Fibroblast of skin of left quadriceps (primary cell): ENCODE measurements at places on chromosomes 2 and 18.
A peak's percentile ranks its signal among the peaks of the same experiment; 100 is the strongest.

DNA sequence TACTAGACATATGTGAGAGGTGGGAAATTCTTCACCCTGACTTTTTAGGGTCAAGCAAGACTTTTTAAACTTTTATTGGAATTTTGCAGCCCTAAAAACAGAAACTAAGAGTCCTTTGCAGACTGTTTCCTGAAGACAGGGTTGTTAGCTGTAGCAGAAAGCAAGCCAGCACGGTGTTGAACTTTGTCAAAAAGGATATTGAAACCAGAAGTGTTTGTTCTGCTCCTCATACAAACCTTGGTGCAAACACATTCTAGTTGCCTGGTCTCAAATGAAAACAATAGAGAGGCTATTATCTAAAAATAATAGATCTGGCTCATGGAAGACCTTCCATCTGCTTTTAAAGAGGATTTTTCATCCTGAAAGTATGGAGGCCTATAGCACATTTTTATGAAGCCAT is 65.8 kb upstream of the IGFBP5 start:
- DNase-seq: no peak

DNA sequence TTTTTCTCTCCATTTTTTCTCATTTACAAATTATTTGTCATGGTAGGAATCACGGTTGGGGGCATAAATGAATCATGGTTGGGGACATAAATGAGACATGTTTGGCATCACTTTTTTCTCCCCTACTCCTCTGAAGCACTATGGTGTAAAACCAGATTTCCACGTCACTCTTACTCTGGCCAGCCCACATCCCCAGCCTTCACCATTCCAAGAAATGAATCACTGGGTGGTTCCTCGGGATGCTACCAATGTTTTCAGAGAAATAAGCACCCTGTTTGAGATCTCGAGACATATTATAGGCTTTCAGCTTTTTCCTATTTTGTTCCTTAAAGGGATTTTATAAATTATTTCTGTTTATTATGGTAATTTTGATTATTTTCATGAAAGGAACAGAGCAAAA is 155.0 kb upstream of the SLC8A1 start:
- no peak for DNase-seq

DNA sequence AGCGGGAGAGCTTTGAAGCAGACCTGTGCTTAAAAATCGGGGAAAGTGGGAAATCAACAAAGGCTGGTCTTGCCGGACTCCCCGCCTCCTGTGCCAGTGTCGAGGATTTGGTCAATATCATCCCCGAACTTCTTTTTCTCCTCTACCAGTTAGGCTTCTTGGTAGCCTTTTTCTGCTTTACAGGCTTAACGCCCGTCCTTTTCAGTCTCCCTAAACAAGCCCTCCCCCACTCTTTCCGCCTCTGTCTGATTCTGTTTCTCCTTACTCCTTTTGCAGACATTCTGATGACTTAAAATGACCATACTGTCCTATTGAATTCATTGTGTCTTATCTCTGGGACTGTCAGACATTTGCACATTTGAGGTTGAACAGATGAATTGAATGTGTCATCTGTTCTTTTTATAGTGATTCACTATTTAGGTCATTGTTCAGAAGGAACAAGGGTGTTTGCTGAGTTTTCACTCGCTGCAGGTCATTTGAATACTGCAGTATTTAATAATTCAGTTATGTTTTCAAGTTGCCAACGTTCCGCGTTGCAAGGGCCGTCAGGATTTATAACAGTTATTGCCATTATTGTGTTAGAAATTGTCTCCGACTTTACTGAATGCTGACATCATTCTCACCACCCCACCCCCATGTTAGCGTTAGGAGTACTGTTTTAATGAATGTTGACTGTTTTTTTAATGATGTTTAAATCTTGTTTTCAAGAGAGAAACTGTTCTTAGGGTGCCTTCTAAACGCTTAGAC is 1.1 kb downstream of the ITGAV start:
- no peak for DNase-seq

- DNase-seq: peak; percentile 93
These were observed 143.2 kb upstream of the SETBP1 start for GRCh38 chr18:44537526-44537925.

DNA sequence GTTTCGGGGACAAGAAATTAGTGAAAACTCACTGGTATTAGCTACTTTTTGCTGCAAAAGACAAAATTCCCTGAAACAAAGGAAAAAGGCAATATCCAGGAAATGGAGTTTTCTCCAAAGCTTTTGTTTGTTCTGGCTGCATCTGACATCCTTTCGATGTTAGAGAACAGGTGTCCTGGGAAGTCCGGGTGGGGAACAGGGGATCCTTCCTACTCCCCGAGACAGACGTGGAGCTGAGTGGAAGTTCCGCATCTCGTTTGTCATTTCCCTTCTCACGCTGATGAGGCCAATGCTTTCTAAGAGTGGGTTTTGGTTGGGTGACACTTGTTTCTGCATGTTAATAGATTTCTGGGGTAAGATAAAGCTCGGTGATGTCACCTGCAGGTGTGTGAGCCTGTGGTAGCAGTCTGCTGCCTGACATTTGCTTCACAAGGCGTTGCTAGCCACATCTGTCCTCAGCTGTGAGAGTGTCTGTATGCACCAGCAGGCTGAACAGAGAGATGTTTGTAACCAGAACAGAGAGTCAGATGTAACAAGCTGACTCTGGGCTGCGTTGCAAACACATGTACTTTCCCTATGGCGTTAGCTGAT is 125.9 kb downstream of the ACOXL start:
- DNase-seq: no peak

DNA sequence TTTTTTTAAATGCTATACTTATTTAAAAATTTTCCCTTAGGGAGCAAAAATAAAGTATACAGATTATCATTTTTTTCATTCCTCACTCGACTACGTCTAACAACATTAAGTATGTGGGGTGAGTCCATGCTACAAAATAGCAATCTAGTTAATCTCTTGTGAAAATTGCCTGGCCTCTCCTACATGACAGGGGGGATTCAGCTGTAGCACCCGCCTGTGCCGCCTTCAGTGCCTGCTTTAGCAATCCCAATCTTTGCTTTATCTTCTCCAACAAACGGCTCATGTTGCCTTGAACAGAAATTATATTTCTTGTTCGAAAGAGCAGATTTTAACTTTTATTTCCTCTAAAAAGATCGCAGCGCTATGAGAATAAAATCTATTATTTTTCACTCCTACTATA is 2.4 kb upstream of the SOX11 start:
- DNase-seq: no peak

GRCh38 chr2:20450201-20450999 is 3.5 kb downstream of the RHOB start:
- DNase-seq: peak; percentile 76

GRCh38 chr2:73759285-73759764 is 20.6 kb downstream of the DUSP11 start:
- no peak for DNase-seq

- no peak for DNase-seq
These were observed 137.9 kb downstream of the SLC4A3 start for GRCh38 chr2:219765231-219765911.

GRCh38 chr18:10417664-10418063 is 36.8 kb upstream of the APCDD1 start:
- no peak for DNase-seq
